OCI-LY7 (cell line): ENCODE measurements at places on chromosomes 1 and 21.

DNA sequence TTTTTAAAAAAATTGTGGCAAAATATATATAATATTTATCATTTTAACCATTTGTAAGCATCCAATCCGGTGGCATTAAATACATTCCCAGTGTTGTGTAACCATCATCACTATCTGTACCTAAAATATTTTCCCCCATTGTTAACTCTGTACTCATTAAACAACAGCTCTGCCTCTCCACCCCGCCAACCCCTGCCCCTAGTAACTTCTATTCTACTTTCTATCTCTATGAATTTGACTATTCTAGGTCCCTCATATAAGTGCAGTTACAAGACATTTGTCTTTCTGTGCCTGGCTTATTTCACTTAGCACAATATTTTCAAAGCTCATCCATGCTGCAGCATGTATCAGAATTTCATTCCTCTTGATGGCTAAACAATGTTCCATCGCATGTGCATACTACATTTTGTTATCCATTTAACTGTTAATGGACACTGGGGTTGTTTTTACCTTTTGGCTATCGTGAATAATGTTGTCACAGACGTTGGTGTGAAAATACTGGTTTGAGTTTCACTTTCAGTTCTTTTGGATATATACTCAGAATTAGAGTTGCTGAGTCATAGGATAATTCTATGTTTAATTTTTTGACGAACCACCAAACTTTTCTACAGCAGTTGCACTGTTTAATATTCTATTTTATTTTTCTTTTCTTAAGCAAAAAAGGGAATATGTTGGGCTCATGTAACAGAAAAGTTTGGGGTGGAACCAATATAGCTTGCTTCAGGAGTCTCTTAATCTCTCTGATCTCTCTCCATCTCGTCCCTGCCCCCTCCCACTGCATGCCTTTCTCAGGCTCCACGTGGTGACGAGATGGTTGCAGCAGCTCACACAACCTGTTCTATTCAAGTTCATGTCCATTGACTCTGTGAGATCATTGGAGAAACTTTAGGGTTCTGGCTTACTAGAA, 25.2 kb upstream of the RCAN1 start:
- no peak for DNase-seq

DNA sequence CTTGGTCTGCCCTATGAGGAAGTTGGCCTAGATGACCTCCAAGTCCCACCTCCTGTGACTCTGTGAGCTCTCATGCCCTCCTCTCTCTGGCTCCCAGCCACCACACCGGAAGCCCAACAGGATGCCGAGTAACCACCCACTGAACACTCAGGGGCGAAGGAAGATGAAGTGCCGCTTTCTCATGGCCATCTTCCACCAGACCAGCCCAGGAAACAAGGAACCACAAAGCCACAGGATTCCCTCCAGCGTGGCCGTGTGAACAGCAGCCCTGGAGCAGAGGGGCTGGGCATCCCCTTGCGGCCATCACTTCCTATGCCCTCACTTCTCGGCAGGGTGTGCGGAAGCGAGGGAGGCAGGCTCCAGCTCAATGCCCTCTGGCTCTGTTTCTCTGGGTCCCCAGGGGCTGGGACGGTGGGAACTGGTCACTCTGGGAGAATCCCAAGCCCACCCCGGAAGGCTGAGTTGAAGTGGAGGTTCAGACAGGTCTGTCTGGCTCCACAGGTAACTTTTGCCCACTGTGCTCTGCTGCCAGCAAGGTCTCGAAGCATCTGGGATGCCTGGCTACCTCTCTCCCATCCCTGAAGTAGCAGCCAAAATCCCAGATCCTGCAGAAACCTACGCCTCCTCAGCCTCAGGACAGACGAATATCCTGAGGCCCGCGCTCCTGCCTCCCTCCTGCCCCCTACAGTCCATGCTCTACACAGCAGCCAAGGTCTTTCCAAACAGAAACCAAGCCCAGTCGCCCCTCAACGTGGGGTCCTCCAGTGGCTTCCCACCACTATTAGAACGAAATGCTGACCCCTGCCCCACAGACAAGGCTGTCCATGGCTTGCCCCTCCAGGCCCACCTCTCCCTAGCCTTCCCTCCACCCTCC, 44.2 kb upstream of the ECE1 start:
- peak; percentile 88 for DNase-seq

GRCh38 chr1:225482421-225482950, 54.6 kb upstream of the LBR start:
- no peak for DNase-seq

- no peak for DNase-seq
Measured at GRCh38 chr21:34999397-34999941, 49.6 kb downstream of the RUNX1 start.

GRCh38 chr1:89581859-89582258, 51.1 kb upstream of the LRRC8C start:
- no peak for DNase-seq

DNA sequence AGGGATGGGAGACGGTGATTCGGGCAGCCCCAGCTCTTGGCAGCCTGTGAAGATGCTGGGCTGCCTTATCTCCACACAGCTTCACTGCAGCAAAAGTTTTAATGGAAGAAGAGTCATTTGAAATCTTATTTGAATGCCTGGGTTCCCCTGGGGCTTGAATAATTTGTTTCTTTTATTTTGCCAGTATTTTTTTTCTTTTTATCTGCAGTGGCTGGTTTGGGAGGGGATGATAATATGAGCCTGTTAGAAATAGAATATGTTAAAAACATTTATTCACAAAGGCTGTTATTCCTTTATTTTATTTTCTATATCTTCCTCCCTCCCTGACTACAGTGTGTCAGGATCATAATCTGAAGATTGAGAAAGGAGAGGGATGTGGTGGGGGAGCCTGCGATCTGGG, 103.4 kb downstream of the ARHGEF10L start:
- no peak for DNase-seq

- DNase-seq: peak; percentile 6
Measured at GRCh38 chr1:53147174-53147573, 4.7 kb upstream of the SLC1A7 start.

DNA sequence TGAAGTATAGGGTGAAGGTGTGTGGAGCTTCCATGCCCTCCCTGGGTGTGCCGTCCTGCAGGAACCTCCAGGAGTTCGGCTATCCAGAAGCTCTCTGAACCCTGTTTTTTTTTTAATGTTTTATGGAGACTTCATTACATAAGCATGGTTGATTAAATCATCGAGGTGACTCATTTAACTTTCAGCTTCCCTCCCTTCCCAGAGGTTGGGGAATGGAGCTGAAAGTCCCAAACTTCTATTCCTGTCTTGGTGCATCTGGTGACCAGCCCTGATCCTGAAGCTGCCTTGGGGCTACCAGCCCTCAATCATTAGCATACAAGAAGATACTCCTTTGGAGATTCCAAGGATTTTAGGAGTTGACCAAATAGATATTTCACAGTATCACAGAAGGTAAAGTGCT, 9.5 kb downstream of the RRP15 start:
- no peak for DNase-seq

- no peak for DNase-seq
Measured at GRCh38 chr21:26810676-26811415, 34.4 kb downstream of the ADAMTS1 start.

DNA sequence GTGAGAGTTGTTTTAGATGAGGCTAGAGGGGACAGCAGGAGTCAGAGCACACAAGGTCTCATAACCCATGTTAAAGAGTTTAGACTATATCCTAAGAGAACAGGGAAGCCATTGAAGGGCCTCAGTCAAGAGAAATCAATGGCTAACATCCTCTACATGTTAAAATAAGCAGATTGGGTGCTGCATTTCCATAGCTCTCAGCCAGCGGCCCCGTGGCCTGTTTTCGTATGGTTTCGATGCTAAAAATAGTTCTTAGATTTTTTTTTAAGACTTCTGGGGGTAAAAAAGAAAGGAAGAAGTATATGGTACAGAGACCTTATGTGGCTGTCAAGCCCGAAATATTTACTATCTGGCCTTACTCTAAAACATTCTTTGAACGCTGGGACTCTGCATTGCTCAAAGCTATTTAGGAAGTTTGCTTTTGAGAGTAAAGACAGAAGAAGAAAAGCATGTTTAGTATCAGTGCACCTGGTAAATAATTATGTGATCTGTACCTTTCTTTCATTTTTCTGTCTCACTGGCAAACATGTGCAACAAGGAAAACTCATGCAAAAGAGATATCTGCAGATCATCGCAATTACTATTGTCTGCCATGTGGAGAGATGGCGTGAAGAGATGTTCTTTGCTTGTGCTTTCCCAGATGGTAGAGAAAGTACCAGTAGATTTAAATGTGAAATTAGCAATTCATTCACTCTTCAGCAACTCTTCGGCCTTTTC, 8.4 kb downstream of the PDIK1L start:
- no peak for DNase-seq

GRCh38 chr1:116920211-116920610, 10.5 kb downstream of the PTGFRN start:
- no peak for DNase-seq

DNA sequence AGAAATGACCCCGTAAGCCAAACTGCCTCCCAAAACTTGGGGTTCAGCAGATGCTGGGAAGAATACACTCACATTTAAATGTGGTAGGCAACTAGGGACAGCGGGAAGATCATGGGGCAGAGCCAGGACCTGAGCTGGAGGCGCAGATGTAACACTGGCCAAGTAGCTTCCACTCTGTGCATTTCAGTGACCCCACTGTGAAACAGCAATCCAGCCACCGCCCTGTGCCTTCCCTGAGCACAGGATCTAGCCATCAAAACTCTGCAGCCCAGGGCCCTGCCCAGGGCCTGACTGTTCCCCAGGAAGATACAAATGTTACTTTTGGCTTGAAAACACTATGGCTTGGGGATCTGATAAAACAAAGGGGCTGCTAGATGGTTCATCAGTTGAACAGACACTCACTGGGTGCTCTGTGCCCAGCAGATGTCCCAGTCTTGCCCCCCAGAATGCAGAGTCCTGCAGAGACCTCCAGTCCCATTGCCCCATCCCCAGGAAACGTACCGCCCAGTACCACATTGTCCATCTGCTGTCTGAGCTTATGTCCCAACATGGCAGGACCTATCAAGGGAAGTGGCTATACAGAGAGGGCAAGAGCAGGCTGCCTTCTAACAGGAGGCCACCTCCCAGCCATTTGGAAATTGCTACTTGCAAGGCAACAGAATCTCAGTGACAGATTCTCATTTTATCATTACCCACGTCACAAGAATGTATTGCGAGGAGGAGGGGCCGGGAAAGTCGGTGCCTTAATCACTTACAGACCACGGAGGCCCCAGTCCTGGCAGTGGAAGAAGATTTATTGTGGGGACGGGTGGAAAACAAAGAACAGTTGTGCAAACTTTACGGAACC, 124.0 kb downstream of the DMRTB1 start:
- no peak for DNase-seq
